ENCODE measurements at places on chromosomes 6 and 20.
A peak's percentile ranks its signal among the peaks of the same experiment; 100 is the strongest.

- no peaks in the 10 kb centered on the region for H3K27me3 ChIP-seq
- no peak overlapping the region for H3K27ac ChIP-seq
- H3K4me1 ChIP-seq: no peaks in the 10 kb centered on the region
- no peaks in the 10 kb centered on the region for H3K36me3 ChIP-seq
- no peak for DNase-seq
Observed at GRCh38 chr6:128438393-128438792, 82.0 kb downstream of the PTPRK start.

GRCh38 chr20:10910535-10911178 lies 236.9 kb upstream of the JAG1 start:
- H3K27ac ChIP-seq: no peak overlapping the region
- no peaks in the 10 kb centered on the region for H3K27me3 ChIP-seq
- H3K4me1 ChIP-seq: no peaks in the 10 kb centered on the region
- DNase-seq: no peak

GRCh38 chr20:50901301-50901700 lies 29.9 kb downstream of the ADNP start:
- no peaks in the 10 kb centered on the region for H3K4me1 ChIP-seq
- H3K27ac ChIP-seq: no peak overlapping the region
- no peaks in the 10 kb centered on the region for H3K36me3 ChIP-seq

DNA sequence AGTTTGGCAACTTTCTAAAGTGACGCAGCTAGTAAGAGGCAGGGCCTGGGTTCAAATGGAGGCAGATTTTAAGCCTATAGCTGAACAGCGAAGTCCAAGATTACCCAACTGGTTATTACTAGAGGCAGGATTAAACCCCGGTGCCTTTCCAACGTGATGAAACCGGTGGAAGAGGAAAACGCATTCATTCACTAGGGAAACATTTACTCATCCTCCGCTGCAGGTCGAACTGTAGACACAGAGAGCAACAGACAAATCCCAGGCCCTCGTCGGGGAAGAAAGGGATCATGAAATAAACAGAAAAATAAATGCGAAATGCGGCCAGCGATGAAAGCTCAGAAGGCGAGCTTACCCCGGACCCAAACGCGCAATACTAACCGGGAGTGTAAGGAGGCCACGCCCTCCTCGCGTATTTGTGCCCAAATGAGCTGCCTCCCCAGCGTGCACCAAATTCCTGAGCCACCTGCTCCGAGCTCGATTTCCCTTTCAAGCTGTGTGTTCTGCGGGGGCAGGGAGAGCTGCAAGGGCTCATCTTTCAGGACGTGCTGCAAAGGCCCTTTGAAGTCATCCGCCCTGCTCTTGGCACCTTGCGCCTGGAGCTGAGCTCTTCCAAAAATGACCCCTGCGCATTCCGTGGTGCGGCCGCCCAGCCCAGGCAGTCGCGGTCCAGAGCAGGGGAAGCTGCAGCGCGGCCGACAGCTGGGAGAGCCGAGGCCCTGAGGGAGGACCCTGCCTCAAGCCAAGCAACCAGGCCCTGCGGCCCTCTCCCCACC lies 46.9 kb downstream of the PDYN start:
- no peaks in the 10 kb centered on the region for H3K27me3 ChIP-seq
- no peaks in the 10 kb centered on the region for H3K36me3 ChIP-seq
- DNase-seq: no peak
- peaks cover 18% of the 10 kb centered on the region for H3K4me1 ChIP-seq
- no peak overlapping the region for H3K27ac ChIP-seq
- H3K4me3 ChIP-seq: peak overlapping the region; percentile 54

DNA sequence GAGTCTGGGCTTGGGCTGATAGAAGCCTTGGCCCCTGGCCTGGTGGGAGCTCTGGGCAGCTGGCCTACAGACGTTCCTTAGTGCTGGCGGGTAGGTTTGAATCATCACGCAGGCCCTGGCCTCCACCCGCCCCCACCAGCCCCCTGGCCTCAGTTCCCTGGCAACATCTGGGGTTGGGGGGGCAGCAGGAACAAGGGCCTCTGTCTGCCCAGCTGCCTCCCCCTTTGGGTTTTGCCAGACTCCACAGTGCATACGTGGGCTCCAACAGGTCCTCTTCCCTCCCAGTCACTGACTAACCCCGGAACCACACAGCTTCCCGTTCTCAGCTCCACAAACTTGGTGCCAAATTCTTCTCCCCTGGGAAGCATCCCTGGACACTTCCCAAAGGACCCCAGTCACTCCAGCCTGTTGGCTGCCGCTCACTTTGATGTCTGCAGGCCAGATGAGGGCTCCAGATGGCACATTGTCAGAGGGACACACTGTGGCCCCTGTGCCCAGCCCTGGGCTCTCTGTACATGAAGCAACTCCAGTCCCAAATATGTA lies 957 bp upstream of the VEGFA start:
- no peaks in the 10 kb centered on the region for H3K27me3 ChIP-seq
- no peaks in the 10 kb centered on the region for H3K4me1 ChIP-seq
- DNase-seq: no peak
- no peaks in the 10 kb centered on the region for H3K36me3 ChIP-seq
- no peak overlapping the region for H3K4me3 ChIP-seq

DNA sequence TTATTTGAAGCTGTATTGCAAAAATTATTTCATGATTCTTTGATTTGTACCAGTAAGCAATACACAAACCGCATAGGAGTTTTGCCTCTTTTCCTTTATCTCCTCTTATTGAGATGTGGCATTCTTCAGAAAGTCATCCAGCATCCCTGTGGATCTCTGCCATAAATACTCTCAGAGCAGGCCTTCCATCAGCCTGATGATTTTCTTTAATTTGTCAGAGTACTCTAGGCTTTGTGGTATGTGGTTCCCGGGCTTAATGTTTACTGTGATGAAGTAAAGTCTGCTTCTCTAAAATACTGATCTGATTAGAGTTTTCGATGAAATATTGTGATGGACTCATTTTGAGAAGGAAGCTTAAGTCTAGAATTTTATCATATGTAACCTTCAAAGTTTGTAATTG lies 31.1 kb upstream of the SLC35D3 start:
- no peaks in the 10 kb centered on the region for H3K36me3 ChIP-seq
- no peaks in the 10 kb centered on the region for H3K4me1 ChIP-seq
- H3K27me3 ChIP-seq: no peaks in the 10 kb centered on the region
- DNase-seq: no peak

DNA sequence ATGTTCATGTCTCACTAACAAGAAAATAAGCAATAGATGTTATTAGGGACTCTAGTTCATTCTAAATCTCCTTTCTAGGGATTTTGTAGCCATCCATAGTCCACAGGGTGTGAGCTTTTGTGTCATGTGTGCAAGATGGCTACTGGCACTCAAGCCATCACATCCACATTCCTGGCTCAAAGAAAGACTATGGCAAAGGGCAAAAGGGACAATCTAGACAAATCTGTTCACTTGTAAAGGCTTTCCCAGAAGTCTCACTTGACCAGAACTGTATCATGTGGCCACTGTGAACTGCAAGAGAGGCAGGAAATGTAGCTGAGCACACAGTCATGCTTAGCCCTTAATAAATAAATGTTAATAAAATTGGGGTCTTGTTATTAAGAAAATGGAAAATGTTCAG lies 212.6 kb upstream of the EXOC2 start:
- H3K27me3 ChIP-seq: no peaks in the 10 kb centered on the region
- no peak for DNase-seq
- no peaks in the 10 kb centered on the region for H3K4me1 ChIP-seq
- no peak overlapping the region for H3K4me3 ChIP-seq

GRCh38 chr6:13811627-13812358 lies 2.6 kb downstream of the MCUR1 start:
- H3K4me3 ChIP-seq: peak overlapping the region; percentile 38
- no peaks in the 10 kb centered on the region for H3K4me1 ChIP-seq
- no peaks in the 10 kb centered on the region for H3K27me3 ChIP-seq
- H3K27ac ChIP-seq: peak overlapping the region; percentile 74
- H3K36me3 ChIP-seq: no peaks in the 10 kb centered on the region
- DNase-seq: no peak

- no peaks in the 10 kb centered on the region for H3K36me3 ChIP-seq
- no peaks in the 10 kb centered on the region for H3K4me1 ChIP-seq
- DNase-seq: no peak
- no peak overlapping the region for H3K27ac ChIP-seq
Observed at GRCh38 chr6:136579800-136580199, 29.6 kb upstream of the MAP7 start.

DNA sequence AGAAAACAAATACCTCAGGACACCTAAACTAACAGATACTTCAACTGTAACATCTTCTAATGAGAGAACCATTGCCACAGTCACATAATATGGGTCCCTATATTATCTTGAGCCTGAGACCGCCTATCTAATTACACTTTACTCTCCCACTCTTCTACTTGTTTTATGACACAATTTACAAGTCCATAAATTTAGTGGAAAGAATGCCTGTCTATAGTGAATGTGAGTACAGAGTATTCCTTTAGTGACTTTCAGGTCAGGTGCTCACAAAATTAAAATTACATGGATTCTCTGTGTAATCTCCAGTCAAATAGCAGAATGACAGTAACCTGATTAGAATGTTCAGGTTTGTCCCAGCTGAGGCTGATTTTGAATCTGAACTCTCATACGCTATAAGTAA lies 624.1 kb downstream of the PKHD1 start:
- no peak overlapping the region for H3K27ac ChIP-seq
- H3K36me3 ChIP-seq: no peaks in the 10 kb centered on the region
- no peak overlapping the region for H3K4me3 ChIP-seq
- H3K27me3 ChIP-seq: no peaks in the 10 kb centered on the region

DNA sequence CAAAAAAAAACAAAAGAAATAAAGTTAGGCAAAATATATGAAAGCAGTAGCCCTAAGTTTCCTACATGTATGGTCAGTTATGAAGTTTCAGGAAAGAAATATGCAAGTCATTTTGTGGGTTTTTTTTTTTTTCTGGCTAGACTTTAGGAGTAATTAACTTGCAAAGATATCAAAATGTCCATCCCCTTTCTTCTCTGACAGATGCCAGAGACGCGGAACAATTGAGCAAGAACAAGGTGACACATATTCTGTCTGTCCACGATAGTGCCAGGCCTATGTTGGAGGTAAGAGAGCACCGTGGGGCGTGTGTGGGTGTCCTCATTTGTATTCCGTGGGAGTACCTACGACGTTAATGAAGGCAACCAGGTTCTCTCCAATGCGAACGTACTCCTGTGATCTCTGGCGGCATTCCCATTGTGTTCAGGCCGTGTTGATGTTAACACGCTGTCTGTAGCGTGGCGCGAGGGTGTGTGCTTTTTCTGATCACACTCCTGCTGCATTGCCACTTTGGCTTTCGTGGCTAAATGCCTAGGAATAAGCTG lies 19.5 kb downstream of the DUSP22 start:
- no peak overlapping the region for H3K27ac ChIP-seq
- H3K36me3 ChIP-seq: no peaks in the 10 kb centered on the region
- H3K4me3 ChIP-seq: no peak overlapping the region

DNA sequence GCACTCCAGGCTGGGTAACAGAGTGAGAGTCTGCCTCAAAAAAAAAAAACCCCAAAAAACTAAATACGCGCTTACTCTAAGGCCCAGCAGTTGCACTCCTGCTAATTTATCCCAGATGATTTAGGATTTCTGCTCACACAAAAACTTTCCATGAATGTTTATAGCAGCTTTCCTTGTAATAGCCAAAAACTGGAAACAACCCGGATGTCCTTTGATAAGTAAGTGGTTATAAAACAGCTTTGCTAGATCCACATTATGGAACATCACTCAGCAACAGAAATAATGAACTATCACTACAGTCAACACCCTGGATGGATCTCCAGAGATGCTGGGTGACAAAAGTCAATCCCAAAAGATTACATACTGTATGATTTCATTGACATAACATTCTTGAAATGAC lies 220.4 kb upstream of the JARID2 start:
- no peak overlapping the region for H3K4me3 ChIP-seq
- no peaks in the 10 kb centered on the region for H3K36me3 ChIP-seq
- no peak for DNase-seq
- no peak overlapping the region for H3K27ac ChIP-seq

GRCh38 chr6:154403788-154404187 lies 47.2 kb upstream of the IPCEF1 start:
- no peak overlapping the region for H3K27ac ChIP-seq
- H3K4me1 ChIP-seq: no peaks in the 10 kb centered on the region
- DNase-seq: no peak
- no peaks in the 10 kb centered on the region for H3K36me3 ChIP-seq

- H3K27me3 ChIP-seq: no peaks in the 10 kb centered on the region
- H3K4me1 ChIP-seq: no peaks in the 10 kb centered on the region
- no peaks in the 10 kb centered on the region for H3K36me3 ChIP-seq
- H3K27ac ChIP-seq: no peak overlapping the region
Observed at GRCh38 chr6:136703331-136703865, 88.9 kb downstream of the MAP3K5 start.

DNA sequence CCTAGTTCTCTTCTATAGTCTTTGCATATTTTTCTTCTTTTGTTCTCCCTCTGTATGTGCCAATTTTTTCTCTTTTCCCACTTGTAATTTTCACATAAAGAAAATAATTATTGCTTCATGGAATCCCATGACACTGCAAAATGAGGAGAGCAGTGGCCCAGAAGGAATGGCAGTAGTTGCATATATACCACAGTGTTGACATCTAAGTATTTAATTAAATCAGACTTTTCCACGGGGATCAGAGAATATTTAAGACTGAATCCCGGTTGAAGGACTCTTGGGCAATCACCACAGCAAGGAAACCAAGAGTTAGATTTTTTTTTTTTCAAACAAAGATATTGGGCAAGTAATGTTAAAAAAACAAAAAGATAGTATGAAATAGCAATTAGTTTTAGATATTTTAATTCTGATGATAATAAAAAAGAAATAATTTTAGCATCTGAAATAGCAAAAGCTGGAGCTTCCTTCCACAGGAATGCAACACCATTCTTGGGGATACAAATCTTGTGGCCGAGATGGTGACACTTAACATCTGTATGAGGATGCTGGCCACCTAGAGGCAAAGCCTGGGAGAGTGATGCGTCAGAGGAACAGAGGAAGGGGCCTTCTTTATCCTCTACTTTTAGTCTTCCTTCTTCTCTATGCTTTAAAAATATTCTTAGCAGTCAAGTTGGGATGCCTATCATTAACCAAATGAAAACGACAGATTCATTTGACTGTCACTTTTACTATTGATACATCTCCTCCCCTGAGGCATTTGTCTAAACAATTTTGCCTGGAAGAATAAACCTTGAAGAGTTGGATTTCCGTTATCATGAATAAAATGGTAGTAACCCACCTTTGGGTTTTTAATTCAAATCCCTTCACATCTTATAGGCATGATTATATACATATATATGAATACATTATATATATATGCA lies 356.2 kb downstream of the GJA1 start:
- no peak for DNase-seq
- H3K4me3 ChIP-seq: no peak overlapping the region
- no peaks in the 10 kb centered on the region for H3K27me3 ChIP-seq
- H3K36me3 ChIP-seq: no peaks in the 10 kb centered on the region

DNA sequence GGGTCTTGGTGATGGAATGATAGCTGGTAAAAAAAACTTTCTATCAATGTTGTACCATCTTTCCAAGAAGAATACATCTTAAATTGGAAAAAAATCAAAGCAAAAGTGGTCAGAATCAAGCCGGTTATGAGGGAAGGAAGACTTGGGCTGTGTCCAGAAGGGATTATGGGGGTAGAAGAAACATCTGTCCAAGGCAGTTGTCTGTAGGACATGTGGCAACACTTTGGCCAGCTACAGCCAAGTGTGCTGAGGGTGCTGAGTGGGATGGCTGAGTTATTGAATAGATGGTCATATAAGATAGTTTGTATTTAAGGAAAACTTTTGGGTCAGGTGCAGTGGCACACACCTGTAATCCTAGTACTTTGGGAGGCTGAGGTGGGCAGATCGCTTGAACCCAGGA lies 38.4 kb downstream of the INSM1 start:
- no peak for DNase-seq
- H3K4me3 ChIP-seq: no peak overlapping the region
- no peaks in the 10 kb centered on the region for H3K27me3 ChIP-seq
- no peaks in the 10 kb centered on the region for H3K4me1 ChIP-seq
- no peak overlapping the region for H3K27ac ChIP-seq

GRCh38 chr20:58650181-58650775 lies 805 bp upstream of the STX16 start:
- no peaks in the 10 kb centered on the region for H3K4me1 ChIP-seq
- H3K27me3 ChIP-seq: no peaks in the 10 kb centered on the region
- no peak for DNase-seq
- H3K27ac ChIP-seq: peak overlapping the region; percentile 92

Measured in breast epithelium (tissue), 4 donors.